Activated T-cell treated with anti-CD3 and anti-CD28 coated beads for 48 hours (primary cell): ENCODE measurements at places on chromosomes 1 and 21.

DNA sequence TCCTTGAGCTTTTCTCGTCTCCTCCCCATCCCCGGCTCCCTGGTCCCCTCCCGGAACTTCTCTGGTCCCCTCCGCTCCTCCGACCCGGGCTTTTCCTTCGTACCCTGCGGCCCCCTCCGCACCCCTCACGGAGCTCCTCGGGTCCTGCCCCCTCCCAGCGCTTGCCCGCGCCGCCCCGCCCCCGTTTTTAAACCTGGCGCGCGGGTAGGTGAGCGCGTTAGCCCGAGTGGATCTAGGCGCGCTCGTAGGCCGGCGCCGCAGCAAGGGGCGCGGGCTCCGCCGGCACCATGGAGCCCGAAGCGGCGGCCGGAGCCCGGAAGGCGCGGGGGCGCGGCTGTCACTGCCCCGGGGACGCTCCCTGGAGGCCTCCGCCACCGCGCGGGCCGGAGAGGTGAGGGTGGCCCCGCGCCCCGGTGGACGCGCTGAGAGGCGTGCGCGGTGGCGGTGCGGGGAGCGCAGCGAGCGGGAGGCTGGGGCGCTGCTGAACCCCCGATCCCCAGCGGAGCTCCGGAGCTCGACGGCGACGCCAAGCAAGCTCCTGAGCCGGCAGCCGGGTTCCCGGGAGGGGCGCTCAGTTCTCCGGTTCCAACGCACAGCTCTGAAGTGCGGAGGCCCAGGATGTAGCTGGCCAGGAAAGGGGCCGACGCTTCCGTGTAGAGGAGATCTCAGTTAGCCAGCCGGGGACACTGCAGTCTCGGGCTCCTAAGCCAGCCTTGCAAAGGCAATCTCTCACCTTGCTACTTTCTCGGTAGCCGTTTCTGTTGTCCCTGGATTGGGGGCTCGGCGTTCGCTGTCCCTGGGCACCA, at the start of gene RIPPLY3:
Gene RIPPLY3, plus strand, starts transcription at position 217 of the 806 bp plus-strand sequence. Its CDS starts 71 bp downstream, at position 288.
- no peak for DNase-seq

GRCh38 chr1:225427235-225428067, at the start of gene LBR:
TSS of gene LBR (minus strand) at chr1:225428038. CDS start at chr1:225424075, 3,963 bp downstream.
- DNase-seq = peak; percentile 27

GRCh38 chr1:31029026-31029425, 36.5 kb downstream of the PUM1 start:
- DNase-seq = no peak

DNA sequence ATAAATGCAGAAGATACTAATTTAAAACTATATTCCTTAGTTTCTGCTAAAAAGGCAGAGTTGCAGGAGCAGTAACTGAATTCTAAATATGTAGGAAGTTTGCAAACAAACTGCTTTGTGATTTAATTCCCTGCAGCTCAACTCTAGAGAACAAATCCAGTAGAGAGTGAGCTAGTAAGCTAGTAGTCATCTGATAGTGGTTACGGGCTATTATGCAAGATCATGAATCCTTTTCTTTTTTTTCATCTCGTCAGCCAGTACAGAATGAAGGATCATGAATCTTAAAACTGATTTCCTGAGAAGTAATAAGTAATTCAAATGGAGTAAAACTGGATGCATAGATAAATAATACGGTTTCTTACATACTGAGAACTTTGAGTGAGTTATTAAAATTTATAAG, 3.3 kb downstream of the DPH5 start:
- DNase-seq = no peak

DNA sequence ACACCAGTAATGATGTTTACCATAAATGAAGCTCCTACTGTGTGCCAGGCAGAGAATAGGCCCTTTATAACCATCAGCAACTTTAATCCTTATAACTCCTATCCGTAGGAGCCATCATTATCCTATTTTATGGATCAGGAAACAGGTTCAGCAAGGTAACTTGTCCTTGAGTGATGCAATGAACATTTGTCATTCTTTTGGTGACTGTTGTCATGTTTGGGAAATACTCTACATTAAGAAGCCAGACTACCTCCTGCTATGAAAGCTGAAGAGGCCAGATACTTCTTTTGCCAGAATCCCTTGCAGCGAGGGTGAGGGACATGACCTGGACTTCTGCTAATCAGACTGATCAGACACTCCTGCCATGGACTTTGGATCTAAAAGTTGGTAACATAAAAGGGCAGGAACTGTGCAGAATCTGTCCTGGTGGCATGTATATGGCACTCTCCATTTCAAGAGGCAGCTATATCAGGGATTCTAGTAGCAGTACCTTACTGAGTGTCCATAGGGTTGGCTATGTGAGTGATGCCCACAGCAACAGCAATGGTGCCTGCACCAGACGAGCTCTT, 33.1 kb upstream of the SRRM1 start:
- DNase-seq = no peak

- no peak for DNase-seq
Observed at GRCh38 chr1:43267291-43267805, 2.4 kb upstream of the TMEM125 start.

- no peak for DNase-seq
Observed at GRCh38 chr1:204735042-204735441, 49.5 kb upstream of the LRRN2 start.
